ENCODE measurements at places on chromosomes 13 and 19.

- no peak for DNase-seq
Measured at GRCh38 chr13:103694033-103694432, 627.8 kb upstream of the SLC10A2 start.

DNA sequence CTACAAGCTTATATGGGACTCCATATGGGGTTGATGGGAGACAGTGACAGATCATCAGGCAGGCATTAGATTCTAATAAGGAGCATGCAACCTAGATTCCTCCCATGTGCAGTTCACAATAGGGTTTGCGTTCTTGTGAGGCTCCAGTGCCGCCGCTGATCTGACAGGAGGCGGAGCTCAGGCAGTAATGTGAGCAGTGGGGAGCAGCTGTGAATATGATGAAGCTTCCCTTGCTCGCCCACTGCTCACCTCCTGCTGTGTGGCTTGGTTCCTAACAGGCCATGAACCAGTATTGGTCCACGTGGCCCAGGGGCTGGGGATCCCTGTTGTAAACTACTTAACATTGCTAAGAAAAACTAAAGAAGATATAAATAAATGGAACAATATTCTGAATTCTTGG is 378.4 kb downstream of the KCNRG start:
- DNase-seq, result no peak

GRCh38 chr19:11019824-11020223 is 59.0 kb downstream of the SMARCA4 start:
- DNase-seq, result no peak

GRCh38 chr13:37685206-37685605 is 86.6 kb upstream of the POSTN start:
- DNase-seq, result no peak

DNA sequence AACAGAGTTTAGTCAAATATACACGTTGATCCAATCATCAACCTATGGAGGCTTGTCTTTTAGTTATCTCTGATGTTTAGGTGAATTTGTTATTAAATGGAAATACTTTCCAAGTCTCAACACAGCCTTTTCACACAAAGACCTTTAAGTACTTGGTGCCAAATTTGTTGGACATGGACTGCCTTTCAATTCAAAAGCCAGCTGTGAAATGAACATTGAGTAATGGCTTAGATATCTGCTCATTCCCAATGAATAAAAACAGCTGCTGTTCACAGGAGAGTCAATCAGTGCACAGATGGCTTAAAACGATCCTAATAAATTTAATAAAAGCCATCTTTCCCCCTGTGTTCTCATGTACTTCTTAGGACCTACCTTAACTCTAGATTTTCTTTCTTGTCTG is 19.9 kb upstream of the DHRS12 start:
- DNase-seq, result no peak

Data from thoracic aorta (tissue), 2 donors.